ENCODE measurements at places on chromosomes 12 and 14. TPM values are rescaled to one million over a fixed set of nuclear protein-coding genes. Genes with fewer than 3 reads are reported as not detected.

The VCPKMT gene
- total RNA-seq: 12.1 TPM

The SLC2A14 gene
- total RNA-seq: not detected

The GLI1 gene
- total RNA-seq: 0.51 TPM

The IL31 gene
- total RNA-seq: 0.24 TPM

The TPPP2 gene
- total RNA-seq: not detected

The SUOX gene
- total RNA-seq: 10.0 TPM

The AQP2 gene
- not detected for total RNA-seq

The TMEM233 gene
- not detected for total RNA-seq

The CLECL1 gene
- total RNA-seq: 7.9 TPM

The OLR1 gene
- not detected for total RNA-seq

The KRT83 gene
- not detected for total RNA-seq

The PSEN1 gene
- total RNA-seq: 52.1 TPM

The ZBTB25 gene
- total RNA-seq: 28.3 TPM

The CD163 gene
- not detected for total RNA-seq

The ESPL1 gene
- 63.4 TPM for total RNA-seq

The NGB gene
- total RNA-seq: not detected

The CRIP1 gene
- total RNA-seq: 220 TPM

The OR6C2 gene
- not detected for total RNA-seq

The TSPAN11 gene
- not detected for total RNA-seq

The NKX2-1 gene
- not detected for total RNA-seq

The TMEM132C gene
- not detected for total RNA-seq

The CCDC60 gene
- not detected for total RNA-seq

The CEP290 gene
- total RNA-seq: 13.2 TPM

The MGP gene
- total RNA-seq: 0.25 TPM

The PTPN6 gene
- 189 TPM for total RNA-seq

The PMCH gene
- total RNA-seq: 2.7 TPM

The ACACB gene
- 7.5 TPM for total RNA-seq

The THTPA gene
- 16.8 TPM for total RNA-seq

The DHRS2 gene
- total RNA-seq: 2.9 TPM

The ENDOU gene
- total RNA-seq: not detected

The PLEKHG3 gene
- total RNA-seq: 53.8 TPM

The ATL1 gene
- total RNA-seq: 0.56 TPM

The OS9 gene
- total RNA-seq: 162 TPM

The FBXL14 gene
- 26.5 TPM for total RNA-seq

The ARG2 gene
- total RNA-seq: 2.3 TPM

The OTX2 gene
- not detected for total RNA-seq

The KRT72 gene
- 1.6 TPM for total RNA-seq

The OR4K5 gene
- total RNA-seq: not detected

The TTC6 gene
- not detected for total RNA-seq

Measured in T-helper 1 cell treated with Interleukin-12 subunit alpha and Interleukin-12 subunit beta and Interleukin-4 antibody, amounts not matched to agents 30 ng/mL and 1 ng/mL, for 36 hours (primary cell).